ENCODE measurements at places on chromosomes 6 and 20.

DNA sequence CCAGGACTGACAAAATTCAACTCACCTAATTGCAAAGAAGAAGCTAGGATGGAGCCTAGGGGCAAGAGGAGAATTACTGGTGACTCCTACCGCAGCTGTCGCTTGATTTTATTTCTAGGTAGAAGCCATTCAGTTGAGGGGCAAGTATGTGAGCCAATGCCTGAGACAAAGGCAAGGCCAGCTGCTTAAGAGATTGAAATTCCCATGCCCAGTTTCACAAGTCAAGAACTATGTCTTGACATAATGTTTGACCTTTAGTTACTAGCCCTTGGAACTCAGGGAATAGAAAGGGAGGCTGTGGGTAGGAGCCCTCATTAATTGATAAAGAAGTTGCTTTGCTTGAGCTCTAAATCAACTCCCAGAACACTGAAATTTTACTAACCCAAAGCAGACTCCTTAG is 54.0 kb downstream of the GPR63 start:
- no peak for DNase-seq

DNA sequence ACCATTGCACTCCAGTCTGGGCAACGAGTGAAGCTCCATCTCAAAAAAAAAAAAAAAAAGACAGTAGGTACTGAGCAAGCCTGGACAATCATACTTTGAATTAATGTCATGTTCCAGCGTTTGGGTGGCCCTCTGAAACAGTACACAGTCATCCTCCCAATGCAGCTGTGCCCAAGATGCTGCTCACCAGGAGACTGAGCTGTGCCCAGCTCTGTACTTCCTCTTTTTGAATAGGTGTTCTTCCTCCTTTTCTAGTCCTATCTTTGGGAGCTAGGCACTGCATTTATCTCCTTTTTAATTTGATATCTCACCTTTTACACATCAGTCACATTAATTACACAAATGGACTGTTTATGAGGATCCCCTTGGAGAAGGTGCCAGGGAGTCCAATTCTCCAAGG is 101.5 kb downstream of the RPP40 start:
- DNase-seq = no peak

GRCh38 chr6:125293587-125293986 is 8.2 kb downstream of the HDDC2 start:
- no peak for DNase-seq

GRCh38 chr6:150029749-150030148 is 4.4 kb upstream of the RAET1L start:
- no peak for DNase-seq

DNA sequence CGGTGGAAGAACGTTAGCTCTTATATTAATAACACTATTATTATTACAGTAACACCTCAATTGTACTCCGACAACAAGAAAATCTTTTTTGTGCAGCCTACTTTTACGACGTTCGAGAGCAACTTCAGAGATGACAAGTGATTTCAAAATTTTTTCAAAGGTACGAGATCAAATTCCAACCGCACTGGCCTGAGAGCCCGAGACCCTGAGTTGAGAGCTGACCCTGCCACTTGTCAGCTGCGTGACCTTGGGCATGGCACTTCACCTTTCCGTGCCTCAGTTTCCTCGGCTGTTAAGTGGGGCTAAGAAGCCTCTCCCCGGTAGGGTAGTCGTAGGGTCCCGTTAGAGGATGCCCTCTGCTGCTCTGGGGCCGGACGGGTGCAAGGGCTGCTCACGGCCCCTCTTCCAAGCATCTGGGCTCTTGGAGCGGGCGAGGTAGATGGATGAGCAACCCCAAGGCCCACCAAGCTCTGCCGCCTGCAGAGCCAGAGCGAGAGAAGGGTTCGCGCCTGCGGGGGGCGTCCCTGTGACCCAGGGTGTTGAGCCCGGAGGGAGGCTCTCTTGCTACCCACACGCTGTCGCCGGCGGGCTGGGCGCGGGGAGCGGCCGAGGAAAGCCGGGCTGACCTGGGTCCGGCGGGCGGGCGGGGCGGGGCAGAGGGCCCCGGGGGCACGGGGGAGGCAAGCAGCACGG is 510 bp downstream of the NDRG3 start:
- DNase-seq = no peak

DNA sequence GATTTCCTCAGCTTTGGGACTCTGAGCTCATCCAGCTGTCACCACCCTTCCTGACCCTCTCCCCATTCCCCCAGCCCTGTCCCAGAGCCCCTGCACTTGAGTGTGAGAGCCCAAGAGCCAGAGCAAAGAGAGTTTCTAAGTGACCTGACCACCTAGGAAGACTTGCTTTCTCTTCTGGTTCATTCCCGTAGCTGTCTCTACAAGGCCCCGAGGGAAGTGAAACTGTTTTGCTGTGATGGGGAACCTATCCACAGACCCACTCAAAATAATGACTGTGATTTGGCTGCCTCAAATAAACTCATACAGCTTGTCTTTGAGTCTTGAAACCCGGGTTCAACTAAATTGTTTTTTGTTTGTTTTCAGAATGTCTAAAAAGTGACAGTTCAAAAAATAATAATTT is 74.6 kb upstream of the XRN2 start:
- DNase-seq = no peak

- no peak for DNase-seq
These were observed 285.6 kb upstream of the ID4 start for GRCh38 chr6:19551611-19552010.

DNA sequence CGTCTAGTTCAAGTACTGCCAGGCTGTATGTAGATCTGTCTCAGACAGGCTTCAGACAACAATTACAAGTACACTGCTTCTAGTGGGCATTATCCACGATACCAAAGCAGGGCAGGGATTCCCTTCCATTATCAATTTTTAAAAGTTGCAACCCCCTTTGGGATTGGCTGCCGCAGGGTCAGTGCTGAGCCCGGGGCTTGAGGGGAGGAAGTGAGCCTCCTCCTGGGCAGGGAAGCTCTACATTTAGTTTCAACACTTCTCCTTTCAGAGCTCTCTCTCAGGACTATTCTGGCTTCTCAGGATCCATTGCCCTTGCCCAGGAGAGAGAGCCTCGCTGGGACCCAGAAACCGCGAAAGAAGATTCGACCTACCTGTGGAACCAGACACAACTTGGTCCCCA is 1.5 kb downstream of the HTR1B start:
- no peak for DNase-seq

DNA sequence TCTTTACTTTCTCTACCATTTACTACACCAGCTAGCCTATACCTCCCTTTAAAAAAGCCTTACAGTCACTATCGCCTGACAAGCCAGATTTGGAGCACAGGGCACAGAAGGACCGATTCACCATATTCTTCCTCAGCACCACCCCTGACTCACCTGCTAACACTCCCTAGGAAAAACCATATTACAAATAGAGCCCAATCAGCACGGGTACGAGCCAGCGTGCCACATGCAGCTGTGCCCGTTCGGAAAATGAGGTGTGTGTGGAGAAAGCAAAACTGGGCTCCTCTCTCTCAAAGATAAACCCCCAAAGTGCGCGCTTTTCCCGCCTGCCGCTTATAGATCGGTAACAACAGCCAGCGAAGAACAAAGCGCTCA is 1.2 kb downstream of the SYNCRIP start:
- peak; percentile 24 for DNase-seq

DNA sequence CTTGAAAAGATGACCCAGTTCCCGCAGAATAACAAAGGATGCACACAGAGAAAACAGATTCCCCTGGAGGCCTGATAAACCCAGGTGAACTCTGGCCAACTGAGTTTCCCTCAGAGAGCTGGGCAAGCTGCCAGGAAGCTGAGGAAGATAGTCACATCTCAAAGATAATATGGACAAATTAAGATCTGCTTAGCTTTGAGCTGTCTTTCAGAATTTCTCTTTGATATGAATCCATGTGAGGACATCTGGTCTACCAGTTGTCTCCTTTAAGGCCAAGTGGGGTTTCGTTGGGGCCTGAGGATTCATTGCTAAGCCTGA is 59.5 kb downstream of the ID4 start:
- DNase-seq = no peak

GRCh38 chr6:6386010-6386409 is 65.5 kb upstream of the F13A1 start:
- no peak for DNase-seq

DNA sequence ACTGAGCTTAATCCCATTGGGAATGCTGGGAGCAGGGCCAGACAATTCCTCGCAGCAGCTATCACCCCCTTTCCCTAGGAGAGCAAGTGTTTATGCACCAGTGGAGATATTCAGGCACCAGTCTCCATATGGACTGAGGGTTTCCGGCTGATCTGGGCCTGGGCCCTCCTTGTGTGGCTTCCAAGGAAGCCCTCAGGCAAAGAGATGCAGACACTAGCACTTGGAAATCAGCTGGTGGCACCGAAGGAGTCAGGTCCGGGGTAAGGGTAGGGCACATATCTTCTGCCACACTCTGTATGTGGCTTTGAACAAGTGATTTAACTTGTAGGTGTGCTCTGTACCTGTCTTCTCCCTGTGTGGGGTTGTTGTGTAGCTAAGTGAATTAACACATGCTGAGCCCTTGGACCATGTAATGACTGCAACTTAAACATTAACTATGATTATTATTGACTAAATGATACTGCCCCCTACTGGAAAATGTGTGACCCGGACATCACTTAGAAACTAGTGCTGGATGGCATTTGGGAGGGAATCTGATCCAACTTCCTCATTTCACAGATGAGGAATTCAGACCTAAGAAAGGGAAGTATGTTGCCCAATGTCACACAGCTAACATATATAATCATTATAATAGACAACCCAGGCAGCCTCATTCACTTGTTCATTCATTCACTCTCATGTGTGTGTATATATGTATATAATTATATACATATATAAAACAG is 19.3 kb upstream of the WFDC2 start:
- peak; percentile 52 for DNase-seq

DNA sequence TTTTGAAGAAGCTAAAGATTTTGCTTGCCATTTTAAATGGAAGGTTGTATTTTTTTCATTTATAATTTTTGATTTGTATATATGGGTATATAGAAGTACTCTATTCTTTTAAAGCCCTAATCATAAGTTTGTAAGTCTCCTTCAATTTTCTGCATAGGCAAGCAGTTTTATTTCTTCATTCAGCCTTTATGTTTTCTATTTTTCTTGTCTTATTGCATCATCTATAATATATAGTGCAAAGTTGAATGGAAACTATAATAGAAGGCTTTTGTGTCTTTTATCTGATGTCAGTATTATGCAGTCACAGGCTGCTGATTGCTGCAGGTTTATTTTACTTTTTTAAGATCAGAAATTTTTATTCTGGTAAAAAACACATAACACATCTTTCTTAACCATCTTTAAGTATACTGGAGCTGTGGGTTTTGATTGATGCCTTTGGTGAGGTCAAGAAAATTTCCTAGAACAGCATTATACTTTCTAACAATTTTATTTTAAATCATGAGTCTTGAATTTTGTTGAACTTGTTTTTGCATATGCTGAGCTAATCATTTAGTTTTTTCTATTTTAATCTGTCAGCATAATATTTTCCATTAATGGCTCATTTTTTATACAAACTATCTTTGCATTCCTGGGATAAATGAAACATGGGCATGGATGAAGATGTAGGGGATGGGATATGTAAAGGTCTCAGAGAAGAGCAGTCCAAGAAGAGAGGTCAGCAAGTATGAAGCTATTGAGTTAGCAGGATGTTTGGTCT is 366.7 kb upstream of the MAP3K7 start:
- no peak for DNase-seq

DNA sequence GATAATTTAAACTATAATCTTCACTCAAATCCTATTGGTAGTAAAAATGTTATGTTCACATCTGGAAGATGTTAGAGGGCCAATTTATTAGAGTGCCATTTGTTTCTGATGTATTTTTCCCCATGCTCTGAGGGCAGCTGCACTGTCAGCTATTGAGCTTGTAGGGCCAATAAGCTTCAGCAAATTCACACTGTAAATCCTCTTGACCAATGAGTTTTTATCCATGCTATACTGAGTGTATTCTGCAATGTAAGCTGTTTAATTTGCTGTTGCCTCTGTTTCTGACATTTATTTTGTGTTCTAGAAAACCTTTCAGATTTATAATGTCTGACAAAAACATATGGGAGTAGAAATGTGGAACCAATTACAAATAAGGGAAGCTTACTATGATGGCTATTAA is 62.6 kb downstream of the OGFRL1 start:
- no peak for DNase-seq

GRCh38 chr6:111556004-111556403 is 49.7 kb downstream of the TRAF3IP2 start:
- DNase-seq = no peak

- DNase-seq = no peak
These were observed 198.7 kb upstream of the STXBP5 start for GRCh38 chr6:147005499-147005898.

DNA sequence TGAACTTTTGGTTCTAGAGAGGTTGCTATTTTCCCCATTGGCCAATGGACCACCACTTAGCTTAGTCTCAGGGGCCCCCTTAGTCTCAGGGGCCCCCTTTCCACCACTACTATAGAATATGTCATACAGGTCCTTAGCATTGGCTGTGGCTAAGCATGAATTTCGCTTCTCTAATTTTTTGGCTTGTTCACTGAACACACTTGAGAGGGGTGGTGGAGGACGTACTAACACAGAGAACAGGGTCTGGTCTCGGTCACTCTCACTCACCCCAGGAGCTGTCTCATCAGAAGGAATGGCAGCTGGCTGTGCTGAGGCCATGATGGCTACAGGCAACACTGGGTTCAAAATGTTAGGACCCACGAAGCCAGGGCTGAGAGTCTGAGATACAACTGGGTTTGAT is 30.3 kb downstream of the ZNF318 start:
- no peak for DNase-seq

DNA sequence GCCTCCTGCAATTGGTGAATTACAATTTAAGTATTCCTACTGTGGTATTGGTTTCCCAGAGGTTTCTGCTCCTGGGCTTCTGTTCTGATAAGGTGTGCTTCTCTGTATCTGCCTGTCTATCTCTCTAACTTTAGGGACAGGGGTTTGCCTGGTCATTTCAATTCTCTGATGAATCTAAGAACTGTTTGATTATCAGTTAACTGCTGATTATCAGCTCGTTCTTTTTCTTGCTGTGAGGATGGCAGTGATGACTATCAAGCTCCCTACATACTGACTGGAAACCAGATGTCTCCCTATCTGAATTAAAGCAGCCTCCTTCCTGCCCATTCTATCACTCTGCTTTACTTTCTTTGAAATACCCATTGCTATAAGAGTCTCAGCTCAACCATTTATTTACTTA is 120.5 kb downstream of the INSM1 start:
- no peak for DNase-seq

- DNase-seq = no peak
These were observed 46.9 kb downstream of the JAG1 start for GRCh38 chr20:10626896-10627295.

- DNase-seq = peak; percentile 64
These were observed 9.8 kb downstream of the PGM3 start for GRCh38 chr6:83183082-83183828.

DNA sequence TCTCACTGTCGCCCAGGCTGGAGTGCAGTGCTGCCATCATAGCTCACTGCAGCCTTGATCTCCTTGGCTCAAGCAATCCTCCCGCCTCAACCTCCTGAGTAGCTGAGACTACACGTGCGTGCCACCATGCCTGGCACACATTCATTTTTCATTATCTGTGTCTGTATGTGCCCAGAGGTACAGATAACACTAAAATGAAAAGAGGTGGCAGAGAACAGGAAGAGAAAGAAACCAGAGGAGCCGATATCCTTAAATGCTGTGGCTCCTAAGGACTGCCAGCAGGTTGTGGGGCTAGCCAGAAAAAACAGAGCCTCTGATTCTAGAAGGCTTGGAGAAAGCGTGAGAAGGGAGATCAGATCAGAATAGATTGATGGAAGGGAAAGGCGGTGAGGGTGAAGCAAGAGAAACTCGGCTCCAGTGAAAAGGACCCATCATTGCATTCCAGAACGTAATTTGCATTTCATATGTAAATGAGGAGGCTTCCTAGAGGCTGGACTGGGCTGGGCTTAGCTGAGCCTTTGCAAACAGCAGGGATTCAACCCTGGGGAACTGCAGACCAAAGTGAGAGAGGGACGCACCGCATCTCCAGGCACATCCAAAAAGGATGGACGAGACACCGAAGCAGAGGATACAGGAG is 64.2 kb downstream of the GCNT2 start:
- no peak for DNase-seq

Data from Caki2 (cell line).